Activated CD8-positive, alpha-beta memory T cell treated with anti-CD3 and anti-CD28 coated beads for 1 hour (primary cell): ENCODE measurements at places on chromosomes 12 and 14.

DNA sequence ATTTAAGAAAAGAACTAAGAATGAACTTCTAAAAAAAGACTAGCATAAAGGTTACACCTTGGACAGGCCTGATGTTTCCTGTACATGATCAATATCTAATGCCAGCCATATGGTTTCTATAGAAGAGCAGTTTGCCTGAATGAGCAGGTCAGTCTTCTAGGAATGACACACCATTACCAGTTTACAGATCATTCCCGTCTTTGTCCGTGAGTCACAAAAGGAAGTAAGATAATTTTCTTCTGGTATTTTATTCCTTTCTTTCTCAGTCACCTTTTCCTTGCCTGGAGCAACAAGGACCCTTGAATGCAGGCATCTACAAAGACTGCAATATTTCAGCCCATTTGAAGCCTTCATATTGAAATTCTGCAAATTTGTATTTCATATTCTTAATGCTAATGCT, 44.6 kb upstream of the CNTN1 start:
- no peak for DNase-seq

GRCh38 chr12:31629756-31630732, 29.4 kb upstream of the ETFBKMT start:
- no peak for DNase-seq

DNA sequence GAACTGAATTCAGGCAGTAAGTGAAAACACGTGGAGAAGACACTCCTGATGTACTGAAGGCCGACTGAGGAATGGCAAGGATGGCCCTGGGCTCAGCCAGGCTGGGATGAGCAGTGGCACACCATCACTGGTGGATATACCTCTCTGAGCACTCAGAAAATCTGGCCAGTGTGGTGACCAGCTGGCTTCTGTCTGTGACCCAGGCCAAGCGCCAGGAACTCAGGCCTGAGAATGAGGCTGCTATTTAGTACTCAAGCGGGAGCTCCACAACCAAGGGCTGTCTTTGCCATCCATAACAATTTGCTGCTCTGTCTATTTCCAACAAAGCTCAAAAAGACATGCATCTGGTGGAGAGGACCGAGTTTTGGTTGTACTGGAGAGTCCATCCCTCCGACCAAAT, 586.3 kb downstream of the BCL11B start:
- DNase-seq: no peak

DNA sequence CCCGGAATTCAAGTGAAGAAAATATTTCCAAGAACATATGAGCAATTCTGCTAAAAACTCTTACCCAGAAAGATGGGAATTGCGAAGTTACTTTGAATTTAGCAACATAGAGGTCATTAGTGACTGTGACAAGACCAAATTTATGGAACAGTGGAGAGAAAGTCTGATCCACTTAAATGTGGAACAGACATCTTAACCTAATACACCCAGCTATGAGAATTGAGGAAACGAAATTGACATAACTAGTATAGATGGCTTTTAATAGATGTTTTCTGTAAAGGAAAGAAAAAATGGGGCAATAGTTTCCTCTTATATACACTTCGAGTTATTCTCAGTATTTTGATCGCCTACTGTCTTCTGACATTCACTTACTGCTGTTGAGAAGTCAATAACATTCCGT, 4.6 kb downstream of the OVCH1 start:
- DNase-seq: no peak

- DNase-seq: no peak
Observed at GRCh38 chr14:92718664-92719063, 29.8 kb downstream of the LGMN start.

DNA sequence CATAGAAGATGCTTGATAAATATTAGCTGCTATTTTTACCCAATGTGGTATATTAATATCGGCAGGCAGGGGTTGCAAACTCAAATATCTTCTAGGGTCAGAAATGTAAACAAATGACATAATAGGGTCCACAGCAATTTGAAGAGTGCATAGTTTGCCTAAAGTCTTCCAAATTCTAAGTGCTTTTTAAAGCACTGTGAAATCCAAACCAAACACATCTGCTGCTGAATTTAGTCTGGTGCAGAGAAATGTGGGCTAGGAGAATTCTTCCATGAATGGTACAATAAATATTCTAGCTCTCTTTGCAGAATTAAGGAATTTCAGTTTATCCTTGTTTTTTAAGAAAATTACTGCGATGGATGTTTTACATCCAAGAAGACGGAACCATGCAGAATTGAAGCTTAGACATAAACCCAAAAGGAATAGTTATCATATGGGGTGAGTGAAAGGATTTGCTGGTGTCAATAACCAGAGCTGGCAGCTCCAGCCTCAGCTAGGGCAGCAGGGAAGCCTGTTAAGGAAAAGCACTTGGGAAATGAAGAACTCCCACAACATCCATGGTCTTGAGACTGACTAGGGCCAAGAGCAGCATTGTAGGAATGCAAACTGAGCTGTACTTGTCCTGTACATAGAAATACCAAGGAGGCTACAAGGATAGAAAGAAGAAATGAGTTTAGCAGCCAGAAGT, 65.5 kb downstream of the PTPRR start:
- no peak for DNase-seq

DNA sequence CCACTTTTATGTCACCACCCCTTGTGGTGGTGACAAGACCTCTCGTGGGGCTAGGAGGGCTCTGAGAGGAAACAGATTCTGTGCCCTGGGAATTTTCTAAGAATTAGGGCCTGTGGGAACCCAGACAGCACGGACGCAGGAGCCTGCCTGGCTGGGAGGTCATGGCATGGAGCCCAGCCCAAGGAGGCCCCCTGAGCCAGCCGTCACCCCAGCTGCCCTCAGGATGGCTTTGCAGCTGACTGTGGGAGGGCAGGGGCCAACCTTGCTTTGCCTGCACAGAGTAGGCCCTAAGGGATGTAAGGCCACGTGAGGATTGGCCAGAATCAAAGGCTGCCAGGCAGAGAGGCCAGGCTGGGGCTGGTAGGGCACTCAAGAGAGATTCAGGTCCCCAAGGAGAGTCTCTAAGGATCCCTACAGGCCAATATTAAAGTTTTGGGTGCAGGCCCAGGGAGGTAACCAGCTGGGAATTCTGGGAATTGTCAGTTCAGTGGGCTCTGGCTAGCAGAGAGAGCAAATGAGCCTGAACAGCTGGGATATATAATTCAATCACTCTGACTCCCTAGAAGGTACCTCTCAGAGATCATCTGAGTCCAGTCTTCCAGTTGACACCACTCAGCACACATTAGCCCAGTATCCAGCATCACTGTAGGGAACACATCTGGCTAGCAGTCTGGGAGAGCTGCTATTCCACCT, 6.4 kb downstream of the LTBP2 start:
- DNase-seq: no peak

DNA sequence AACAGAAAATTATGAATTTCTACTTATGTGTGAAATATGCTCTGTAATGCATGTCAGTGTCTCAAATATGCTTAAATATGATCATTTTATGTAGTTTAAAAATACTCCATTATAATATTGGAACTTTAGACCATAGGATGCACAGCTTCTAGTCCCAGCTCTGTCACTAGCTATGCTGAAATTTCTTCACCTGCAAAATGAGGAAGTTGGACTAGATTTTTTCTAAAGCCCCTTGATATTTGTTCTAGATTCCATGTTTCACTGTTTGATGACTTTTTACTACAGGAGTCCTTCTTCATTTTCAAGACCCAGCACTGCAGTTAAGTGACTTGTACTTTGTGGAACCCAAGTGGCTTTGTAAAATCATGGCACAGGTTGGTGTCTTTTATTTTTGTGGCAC, 90.1 kb downstream of the LRRK2 start:
- no peak for DNase-seq

DNA sequence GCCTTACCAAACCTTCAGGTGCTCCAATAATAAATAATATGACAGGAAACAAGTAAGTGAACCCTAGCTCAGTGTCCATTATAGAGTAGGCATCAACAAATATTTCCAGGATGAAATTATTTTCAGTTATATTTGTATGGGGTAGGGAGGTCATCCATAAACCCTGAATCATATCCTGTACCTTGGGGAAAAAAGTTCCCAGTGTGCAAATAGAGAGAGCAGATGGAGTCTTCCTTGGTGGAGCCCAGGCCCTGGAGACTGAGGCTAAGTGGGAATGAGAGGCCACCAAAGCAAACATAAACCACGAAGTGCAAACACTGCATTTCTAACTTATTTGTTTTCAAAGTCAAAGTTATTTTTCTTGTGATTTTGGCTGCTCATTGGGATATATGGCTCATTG, 8.5 kb upstream of the ERP27 start:
- no peak for DNase-seq

- no peak for DNase-seq
Observed at GRCh38 chr14:104660597-104660996, 28.8 kb upstream of the INF2 start.

DNA sequence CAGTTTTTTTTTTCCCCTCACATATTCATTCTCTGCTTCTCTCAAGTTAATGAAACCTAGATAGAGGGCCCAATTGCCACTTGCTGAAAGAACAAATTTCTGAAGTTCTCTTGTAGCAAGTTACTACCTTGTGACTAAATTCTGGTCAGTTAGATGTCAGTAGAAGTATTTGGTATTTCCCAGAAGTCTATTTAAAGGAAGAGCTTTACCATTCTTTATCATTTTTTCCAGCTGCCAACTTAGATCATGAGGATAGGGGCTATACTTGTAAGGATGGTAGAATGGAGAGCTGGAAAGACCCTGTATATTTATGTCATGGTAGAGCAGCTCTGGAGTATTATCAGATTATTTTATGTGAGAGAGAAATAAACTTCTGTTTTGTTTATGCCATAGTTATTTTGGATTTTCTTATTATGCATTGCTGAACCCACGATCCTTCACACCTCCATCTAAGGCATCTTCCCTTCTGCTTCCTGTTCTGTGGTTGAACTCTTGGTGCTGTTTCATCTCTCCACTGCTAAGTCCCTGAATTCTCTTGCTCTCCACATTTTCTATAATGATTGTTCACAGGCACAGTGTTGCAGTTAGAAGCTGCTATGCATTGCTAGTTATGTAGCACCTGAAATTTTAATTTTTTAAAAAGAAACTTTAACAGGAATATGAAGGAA, 25.9 kb downstream of the FUT8 start:
- DNase-seq: no peak

GRCh38 chr12:26795910-26796309, 37.1 kb downstream of the ITPR2 start:
- DNase-seq: no peak

GRCh38 chr12:22979854-22980469, 355.0 kb downstream of the ETNK1 start:
- DNase-seq: no peak

DNA sequence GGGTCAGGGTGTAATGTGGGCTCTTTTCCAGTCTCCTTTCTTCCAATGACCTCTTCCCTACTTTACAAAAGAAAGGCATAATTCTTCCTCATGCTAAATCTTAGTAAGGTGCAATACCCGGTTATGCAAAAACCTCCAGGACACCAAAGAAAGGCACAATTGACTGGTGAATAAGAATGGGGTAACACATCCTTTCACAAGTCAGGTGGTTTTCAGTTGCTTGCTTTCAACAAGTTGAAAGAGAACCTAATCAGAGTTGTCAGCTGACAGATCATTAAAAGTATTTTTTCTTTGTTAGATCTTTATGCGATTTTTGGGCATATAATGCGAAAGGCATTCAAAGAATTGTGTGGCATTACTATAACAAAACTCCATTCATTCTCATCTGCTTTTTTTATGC, 1.3 kb upstream of the AEBP2 start:
- no peak for DNase-seq

- no peak for DNase-seq
Observed at GRCh38 chr12:45208604-45209487, 7.0 kb upstream of the ANO6 start.

GRCh38 chr12:101243074-101243473, 33.0 kb upstream of the SLC5A8 start:
- DNase-seq: no peak

- no peak for DNase-seq
Observed at GRCh38 chr14:56423544-56423943, 156.1 kb upstream of the TMEM260 start.

GRCh38 chr12:76618031-76618430, 58.5 kb upstream of the OSBPL8 start:
- no peak for DNase-seq

DNA sequence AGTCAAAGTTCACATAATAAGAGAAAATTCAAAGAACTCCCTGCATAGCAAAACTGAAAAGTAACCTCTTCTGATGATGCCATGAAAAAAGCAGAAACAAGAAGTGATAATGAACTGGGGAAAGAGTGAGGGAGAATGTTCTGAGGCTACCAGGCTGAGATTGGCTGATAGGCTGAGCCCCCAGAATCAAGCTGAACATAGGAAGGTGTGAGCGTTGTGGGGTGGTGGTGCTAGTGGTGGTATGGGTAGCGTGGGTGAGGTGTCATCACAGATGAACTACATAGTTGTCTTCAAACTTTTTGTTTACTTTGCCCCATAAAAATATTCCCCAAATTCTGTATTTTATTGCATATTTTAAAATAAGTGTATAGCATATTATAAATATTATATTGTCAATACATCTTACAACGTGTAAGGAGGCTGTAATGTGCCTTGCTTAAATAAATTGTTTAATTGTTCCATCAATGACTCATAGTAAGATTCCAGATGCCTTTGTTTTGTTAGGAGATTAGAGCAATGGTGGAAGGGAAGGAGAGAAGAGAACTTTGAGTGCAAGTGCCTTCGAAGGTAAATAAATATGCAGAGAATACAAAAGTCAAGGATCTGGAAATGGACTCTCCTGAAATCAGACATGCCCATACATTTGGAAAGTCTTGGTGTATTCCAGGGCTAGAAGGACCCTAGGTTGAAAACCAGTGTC, 15.8 kb upstream of the CFAP54 start:
- DNase-seq: no peak

DNA sequence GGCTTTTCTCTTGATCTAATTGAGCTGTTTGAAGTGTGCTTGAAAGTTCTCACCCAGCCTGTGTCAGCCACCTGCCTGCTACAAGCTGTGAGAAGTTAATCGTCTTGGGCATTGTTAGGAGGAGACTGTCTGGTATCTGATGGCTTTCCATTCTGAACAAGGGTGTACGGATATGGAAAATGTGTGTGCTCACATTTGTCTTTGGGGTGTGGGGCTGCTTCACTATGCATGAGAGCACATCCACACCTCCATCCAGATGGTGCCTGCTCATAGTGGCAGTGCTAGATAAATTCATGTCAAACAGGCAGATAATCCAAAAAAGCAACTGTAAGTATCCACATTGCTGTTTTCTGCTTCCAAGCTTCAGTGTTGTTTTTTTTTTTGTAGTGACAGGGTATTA, 462.2 kb downstream of the DIO2 start:
- DNase-seq: no peak

- no peak for DNase-seq
Observed at GRCh38 chr14:64197996-64198395, 96.2 kb downstream of the ESR2 start.

- DNase-seq: no peak
Observed at GRCh38 chr12:88493636-88494035, 86.6 kb downstream of the KITLG start.

- no peak for DNase-seq
Observed at GRCh38 chr12:28742791-28743190, 406.3 kb upstream of the FAR2 start.
